NCI-H2081 (cell line): ENCODE measurements at places on chromosomes 12 and 14.

DNA sequence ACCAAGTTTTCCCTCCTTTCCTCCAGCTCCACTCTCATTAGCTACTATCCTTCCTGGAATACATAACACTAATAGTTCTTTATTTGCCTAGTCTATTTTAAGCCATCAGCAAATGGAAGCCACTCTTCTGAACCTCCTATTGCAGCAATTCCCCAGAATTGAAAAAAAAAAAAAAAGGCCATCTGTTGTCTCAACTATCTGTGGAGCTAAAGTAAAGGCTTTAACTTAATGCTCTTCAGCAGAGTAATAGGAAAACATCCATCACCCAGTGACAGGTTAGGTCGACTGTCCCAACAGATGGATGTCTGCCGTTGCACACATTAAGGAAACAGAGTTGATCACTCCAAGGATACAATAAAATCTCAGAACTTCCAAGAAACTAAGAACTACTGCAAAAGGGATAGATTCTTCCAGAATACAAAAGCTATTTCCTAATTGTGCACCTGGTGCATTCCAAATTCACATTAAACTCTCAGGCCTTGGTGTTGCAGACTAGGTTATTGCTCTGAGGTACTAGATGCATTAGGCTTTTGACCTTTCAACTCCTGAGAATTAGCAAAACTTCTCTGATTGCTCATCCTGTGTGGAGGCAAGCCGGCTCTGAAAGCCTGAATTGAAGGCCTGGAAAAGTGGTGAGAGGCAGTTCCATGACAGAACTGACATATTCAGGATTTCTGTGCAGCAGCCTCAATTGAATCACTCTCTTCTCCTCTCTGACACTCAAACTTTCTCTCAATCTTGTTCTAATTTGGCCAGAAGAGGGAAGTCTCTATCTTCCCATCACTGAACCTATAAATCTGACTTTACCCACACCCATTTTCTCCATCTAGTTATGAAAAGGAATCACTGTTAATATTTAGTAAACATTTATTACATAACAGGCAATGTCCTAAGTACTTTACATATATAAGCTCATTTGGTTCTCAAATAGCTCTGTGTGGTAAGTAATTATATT, 238.4 kb upstream of the HMGA2 start:
- no peak for DNase-seq

GRCh38 chr12:94575024-94575423, 75.3 kb downstream of the TMCC3 start:
- no peak for DNase-seq

DNA sequence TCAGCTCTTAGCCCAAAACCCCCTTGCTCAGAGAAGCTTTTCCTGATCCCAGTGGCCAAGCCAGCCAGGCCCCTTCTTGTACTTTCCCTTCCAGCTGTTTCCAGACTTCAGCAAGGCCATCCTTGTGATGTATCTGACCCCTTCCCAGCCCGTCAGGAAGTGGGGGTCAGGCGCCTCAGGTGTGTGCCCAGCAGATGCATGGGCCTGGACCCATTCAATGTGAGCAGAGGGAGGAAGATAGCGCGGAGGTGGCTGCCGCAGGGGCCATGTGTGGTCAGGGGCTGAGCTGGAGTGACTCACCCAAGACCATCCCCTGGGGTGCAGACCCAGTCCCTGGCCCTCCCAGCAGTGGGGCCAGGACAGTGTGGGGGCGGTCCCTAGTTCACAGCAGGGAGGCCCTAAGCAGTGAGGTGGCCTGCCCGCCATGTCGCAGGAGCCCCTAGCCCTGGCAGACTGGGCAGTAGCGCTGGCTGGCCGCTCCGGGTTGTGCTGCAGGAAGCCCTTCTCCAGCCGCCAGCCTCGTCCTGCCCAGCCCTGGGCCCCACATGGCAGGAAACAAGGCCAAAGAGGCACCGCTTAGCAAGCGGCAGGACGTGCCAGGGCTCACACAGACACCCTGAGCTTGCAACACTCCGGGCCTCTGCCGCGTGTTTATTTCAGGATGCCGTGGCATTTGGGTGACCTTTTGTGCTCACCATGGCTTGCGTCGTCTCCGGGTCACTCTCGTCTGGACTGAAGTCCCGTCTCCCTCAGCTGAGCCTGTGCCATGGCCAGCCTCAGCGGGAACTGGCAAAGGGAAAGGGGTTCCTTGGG, 12.0 kb downstream of the ADSS1 start:
- no peak for DNase-seq

DNA sequence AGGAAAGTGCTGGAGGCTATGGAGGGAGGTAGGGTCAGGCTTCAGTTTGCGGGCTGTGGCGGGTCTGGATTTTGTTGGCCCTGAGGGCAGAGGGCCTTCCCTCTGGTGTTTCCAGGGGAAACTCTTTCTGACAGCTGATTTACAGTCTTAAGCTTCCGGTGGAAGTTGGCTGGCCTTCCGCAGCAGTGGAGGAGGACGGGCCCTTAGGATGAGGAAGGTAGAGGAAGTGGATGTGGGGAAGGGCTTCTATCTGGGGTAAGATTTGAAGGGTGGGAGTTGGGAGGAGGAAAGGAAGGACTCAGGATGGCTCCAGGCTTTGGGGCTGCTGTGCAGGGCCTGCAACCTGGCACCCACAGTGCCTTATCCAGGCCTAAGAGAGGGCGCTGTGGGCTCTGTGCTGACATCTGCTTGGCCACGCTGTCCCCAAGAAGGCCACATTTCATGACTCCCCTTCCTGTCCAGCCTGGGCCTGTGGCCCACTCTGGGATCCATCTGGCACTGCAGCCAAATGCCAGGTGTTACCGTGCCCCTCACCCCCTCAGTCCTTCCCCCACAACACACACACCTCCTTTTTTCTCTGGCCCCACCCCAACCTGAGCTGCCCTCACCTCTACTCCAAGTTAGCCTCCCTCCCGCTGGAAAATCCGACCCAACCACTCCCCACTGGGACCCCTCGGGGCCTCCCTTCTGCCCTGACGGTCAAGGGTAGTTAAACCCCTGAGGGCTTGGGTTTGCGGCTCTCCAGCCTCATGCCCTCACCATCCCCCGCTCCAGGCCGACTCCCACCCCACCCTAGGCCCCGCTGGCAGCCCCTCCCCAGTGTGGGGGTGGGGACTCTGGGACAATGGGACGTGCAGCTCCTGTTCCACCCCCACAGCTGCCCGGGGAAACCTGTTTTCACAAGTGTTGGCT, 7.7 kb upstream of the PPP1R13B start:
- no peak for DNase-seq

DNA sequence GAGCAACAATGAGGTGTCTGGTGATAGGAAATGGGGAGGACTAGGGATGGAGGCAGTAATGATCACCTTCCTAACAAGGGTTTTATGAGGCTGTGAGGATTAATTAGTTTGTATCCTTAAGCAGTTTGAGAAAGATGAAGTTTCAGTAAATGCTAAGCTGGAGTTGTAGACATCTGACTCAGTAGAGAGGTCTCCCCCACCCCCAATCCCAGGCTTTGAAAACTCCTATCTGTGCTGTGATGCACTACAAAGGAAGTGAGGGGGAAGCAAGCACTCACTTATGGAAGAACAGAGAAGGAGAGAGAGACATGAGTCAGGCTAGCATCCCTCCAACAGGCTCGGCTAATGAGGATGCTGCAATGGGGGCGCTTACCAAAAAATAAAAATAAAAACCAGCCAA, 5.5 kb upstream of the BCL11B start:
- DNase-seq, result no peak
